Fibroblast of the aortic adventitia (primary cell): ENCODE measurements at places on chromosomes 4 and X.

DNA sequence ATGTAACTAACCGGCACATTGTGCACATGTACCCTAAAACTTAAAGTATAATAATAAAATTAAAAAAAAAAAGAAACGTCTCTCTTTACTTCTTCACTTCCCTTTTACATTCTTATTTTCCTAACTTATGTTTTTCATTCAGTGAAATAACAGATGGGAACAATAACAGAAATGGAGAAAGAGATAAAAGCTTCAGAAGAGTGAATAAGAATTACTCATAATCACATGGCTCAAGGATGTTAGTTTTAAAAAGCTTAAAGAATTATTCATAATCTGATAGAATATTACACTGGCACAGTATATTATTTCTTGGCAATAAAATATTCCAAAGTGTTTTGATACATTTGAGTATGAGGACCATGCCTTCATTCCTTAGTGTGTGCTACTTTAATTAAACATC, 175.6 kb downstream of the COL25A1 start:
- peak; percentile 21 for DNase-seq

- DNase-seq: no peak
Observed at GRCh38 chrX:20212486-20213089, 54.1 kb downstream of the RPS6KA3 start.

DNA sequence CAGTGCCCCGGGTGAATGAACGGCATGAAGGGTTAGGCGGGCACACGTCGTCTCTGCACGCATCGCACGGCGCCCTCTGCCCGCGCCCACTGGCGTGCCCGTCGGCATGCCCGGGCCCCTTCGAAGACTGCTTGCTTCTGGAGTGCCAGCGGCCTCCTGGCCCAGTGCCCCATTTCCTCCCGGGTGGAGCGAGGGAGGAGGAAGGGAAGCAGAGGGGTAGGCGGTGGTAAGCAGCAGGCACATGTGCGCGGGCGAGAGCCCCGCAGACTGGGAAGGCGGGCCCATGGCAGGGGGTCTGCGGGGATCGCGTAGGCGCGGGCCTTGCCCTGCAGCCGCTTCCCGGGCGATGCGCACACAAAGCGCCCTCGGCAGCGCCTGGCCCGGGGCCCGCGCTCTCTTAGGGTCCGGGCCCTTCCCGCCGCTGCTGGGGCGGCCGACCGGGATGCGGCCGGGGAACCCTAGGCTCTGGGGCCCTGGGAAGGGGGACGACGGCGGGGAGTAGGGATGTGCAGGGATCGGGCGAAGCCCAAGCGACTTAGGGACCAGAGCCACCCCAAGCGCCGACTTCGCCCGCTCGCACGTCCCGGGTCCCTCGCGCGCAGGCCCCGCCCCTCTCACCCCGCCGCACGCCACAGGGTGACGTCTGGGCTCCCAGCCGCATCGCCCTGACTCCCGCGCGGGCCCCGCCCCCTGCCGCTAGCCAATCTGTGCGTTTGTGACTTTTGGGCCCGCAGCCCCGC, 866 bp upstream of the EMD start:
- no peak for DNase-seq

DNA sequence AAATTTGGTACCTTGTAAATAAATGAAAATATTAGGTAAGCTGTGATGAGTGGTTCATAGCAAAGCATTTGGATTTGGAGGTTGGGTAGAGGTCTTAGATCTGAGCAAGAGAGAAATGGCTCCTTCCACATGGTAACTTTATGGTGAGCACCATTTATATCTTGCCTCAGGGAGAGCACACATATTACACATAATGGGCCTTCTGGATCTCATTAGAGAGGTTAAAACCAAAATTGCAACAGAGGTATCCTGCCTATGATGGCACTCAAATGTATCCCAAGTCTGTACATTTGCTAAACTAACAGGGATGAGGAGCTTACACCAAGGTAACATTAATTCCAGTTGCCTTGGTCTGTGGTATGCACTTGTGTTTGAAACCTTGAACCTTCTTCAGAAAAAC, 87.1 kb upstream of the PUDP start:
- no peak for DNase-seq

DNA sequence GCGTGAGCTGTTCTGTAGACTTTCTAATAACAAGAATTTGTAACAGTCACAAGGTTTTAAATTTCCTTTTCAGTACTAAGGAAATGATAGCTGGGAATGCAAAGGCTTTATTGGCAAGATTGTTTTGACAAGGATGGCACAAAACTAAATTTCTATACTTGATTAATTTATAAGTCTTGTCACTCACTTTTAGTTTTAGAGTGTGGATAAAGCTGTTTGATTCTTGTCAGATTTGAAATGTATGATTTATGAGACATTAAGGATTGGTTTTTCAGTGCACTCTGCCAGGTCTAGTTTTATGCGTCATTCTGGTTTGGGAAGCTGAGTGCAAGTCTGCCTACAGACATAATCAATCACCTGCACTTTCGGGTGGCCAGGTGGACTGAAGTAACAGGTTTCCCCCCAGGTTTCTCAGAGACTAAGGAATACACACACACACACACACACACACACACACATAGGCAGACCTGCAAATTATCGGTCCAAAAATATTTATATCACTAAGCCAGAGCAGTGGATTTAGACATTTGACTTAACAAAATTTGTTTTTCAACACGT, 9.3 kb downstream of the FHL1 start:
- no peak for DNase-seq

- DNase-seq: peak; percentile 34
Observed at GRCh38 chr4:176784816-176785215, 7.9 kb downstream of the VEGFC start.
